Activated T-cell treated with anti-CD3 and anti-CD28 coated beads for 1 hour (primary cell): ENCODE measurements at places on chromosomes 6 and 20.

GRCh38 chr20:58892932-58893224, 40.4 kb downstream of the GNAS start:
- no peak for DNase-seq

- DNase-seq: peak; percentile 65
These were observed 19.0 kb downstream of the DLL1 start for GRCh38 chr6:170271771-170272314.

- no peak for DNase-seq
These were observed 131.5 kb upstream of the F13A1 start for GRCh38 chr6:6452002-6452401.

GRCh38 chr6:11740875-11741274, 37.7 kb downstream of the ADTRP start:
- no peak for DNase-seq

- no peak for DNase-seq
These were observed 9.2 kb downstream of the SPATA2 start for GRCh38 chr20:49906101-49906604.

- no peak for DNase-seq
These were observed 11.4 kb downstream of the PCMTD2 start for GRCh38 chr20:64266988-64267387.

- no peak for DNase-seq
These were observed 36.3 kb upstream of the LRRC1 start for GRCh38 chr6:53758496-53758895.

- DNase-seq: no peak
These were observed 120.5 kb downstream of the SULF2 start for GRCh38 chr20:47664744-47665143.

DNA sequence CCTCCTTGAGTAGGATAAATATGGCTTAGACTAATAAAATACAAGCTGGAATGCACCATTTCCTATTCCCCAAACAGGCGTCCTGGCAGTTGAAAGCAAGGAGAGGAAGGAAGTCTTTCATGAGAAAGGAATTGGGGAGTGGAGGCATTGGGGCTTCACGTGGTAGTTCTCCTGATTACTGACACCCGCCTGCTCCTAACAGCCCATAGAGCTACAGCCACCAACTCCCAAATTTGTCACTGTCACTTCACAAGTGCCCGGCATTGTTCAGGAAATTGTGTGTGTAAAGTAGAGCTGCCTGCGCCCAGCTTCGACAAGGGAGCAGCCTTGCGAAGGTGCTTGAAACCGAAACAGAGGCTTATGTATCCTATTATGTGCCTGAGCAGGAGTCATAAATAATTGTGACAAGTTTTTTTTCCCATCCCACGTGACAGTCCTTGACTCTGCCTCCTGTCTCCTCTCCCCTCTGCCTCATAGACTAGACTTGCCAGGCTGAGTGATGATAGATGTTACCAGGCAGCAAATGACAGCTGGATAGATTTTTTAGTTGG, 301.7 kb upstream of the ZFP64 start:
- DNase-seq: no peak

DNA sequence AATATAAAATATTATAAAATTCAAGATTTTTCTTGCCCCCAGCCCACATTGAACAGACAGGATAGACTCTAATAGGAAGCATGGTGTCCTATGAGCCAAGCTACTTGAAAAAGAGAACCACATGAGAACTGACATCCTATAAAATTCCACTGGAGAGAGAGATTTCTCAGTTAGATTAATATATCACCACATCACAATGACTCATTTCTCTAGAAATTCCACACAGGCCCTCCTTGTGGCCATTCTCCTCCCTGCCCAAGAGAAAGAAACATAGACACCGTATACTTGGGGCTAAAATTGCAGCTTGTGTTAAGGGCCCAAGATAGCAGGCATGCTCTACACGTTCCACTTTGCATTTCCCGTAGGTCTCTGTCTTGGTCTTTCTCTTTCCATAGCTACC, 481.4 kb downstream of the PTPRT start:
- DNase-seq: no peak

- DNase-seq: no peak
These were observed 33.8 kb downstream of the SUMO4 start for GRCh38 chr6:149433881-149434280.

DNA sequence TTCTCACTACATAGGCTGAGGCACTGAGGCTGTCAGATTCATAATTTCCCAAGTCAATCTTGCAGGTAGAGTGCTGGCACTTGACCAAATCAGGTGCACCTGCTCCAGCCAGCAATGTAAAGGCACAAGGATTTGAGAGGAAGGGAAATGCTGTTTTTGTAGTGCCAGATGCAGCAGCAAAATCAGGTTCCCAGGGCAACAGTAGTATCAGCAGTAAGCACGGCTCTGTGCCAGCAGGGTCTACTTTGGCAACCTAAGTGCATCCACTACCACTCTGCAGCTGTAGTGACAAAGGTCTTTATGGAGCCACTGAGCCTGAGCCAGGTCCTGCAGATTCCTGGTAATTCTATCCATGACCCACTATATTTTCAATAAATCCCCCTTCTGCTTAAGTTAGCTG, 329.5 kb downstream of the TPBG start:
- no peak for DNase-seq

- peak; percentile 16 for DNase-seq
These were observed 725 bp upstream of the ISM1 start for GRCh38 chr20:13220194-13220903.

- no peak for DNase-seq
These were observed 44.3 kb downstream of the OR2B2 start for GRCh38 chr6:27867945-27868300.

DNA sequence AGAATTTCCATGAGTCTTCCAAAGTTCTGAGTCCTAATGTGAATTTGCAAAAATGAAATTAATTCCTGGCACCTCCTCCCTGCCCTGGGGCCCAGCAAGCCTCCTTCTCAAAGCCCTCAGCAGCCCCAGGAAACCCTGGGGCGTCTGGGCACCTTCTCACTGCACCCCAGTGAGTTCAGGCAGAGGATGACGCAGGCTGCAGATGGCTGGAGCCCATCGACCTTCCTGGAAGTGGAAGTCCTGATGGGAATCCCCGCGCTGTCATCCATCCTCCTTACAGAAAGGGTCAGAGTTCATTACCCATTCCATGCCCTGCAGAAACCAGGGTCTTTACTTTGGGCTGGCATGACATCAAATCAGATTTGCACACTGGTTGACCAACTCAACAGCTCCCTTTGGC, 31.6 kb downstream of the DLL1 start:
- DNase-seq: no peak

- no peak for DNase-seq
These were observed 15.4 kb downstream of the IGF2R start for GRCh38 chr6:159984268-159984786.

DNA sequence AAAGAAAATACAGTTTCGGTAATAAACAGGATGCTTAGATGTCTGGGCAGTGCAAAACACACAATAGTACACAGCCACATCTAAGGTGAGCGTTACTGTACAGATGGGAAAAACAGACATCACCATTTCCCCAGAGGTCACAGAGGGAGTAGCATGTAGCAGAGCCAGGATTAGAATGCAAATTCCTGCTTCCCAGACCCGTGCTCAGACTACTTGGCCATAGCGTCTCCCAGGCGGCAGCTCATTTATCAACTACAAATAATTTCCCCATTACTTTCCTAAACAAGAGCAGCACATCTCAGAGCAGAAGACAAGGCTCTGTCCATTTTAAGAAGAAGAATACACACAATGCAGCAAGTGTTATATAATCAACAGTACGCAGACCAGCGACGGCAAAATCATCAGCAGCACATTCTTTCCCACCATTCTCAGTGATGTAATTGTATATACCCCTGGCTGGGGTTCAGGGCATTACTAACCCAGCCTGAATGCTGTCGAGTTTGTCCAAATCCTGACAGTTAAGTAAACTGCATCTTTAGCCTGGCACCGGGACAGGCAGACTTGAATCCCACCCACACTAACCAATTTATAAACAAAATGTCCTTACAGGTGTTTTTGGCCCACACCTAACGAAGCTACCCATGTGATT, 61.9 kb downstream of the CNKSR3 start:
- no peak for DNase-seq

- no peak for DNase-seq
These were observed 5.4 kb downstream of the TRIM26 start for GRCh38 chr6:30207619-30208295.
